ENCODE measurements at places on chromosomes 3 and 15. TPM values are rescaled to one million over a fixed set of nuclear protein-coding genes. Genes with fewer than 3 reads are reported as not detected.

TNNC1 gene
- 0.51 TPM for total RNA-seq

NAA50 gene
- 252 TPM for total RNA-seq

PLA2G4E gene
- total RNA-seq, result not detected

GNAT1 gene
- not detected for total RNA-seq

EPHA3 gene
- 0.99 TPM for total RNA-seq

ALPK3 gene
- 0.50 TPM for total RNA-seq

TGM4 gene
- total RNA-seq, result not detected

BTLA gene
- total RNA-seq, result not detected

TGM5 gene
- total RNA-seq, result not detected

NEK11 gene
- total RNA-seq, result 14.4 TPM

GLCE gene
- 27.7 TPM for total RNA-seq

BLM gene
- total RNA-seq, result 1.5 TPM

GRM2 gene
- total RNA-seq, result under 0.01 TPM

SLC28A1 gene
- not detected for total RNA-seq

PLAAT1 gene
- total RNA-seq, result not detected

GRAMD2A gene
- 0.77 TPM for total RNA-seq

KNSTRN gene
- 15.7 TPM for total RNA-seq

ACP3 gene
- 3.5 TPM for total RNA-seq

PLOD2 gene
- 114 TPM for total RNA-seq

SAXO2 gene
- 0.66 TPM for total RNA-seq

ARHGEF26 gene
- 1.3 TPM for total RNA-seq

ARRDC4 gene
- total RNA-seq, result 39.8 TPM

RAB6B gene
- 0.51 TPM for total RNA-seq

SERPINI2 gene
- total RNA-seq, result not detected
